ENCODE measurements at places on chromosomes 1 and 21.

GRCh38 chr1:86618358-86618757, 71.5 kb downstream of the CLCA4 start:
- no peak for ATAC-seq

DNA sequence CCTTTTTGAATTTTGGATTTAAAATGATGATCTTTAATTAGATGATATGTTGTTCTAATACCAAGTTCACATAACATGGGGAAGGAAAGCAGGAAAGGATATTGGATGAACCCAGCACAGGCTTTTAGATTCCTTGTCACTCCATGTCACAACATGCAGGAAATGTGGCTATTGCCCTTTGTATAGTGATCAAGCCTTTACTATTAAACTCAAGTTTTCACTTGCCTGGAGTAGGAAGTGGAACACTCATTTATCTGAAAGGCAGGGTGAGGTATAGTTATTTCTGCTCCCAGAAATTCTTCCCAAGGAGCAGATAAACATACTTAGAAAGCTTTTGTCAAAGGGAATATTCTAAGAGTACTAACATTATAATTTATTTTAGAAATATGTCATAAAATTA, 37.2 kb upstream of the BCAS2 start:
- no peak for ATAC-seq

- ATAC-seq = no peak
Measured at GRCh38 chr1:30822966-30823581, 65.5 kb upstream of the LAPTM5 start.

DNA sequence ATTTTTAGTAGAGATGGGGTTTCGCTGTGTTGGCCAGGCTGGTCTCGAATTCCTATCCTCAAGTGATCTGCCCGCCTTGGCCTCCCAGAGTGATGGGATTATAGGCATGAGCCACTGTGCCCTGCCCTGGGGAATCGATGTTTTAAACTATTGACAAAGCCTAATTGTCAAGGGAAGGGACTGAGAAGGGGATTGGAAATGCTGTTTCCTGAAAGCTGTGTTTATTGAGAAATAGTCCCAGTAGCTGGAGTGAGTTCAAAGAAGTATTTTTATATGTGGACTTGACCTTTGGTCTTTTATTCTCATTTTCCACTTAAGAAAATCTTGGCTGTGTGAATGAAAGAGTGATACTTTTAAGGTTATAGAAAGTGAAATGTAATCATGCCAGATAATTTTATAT, 47.5 kb downstream of the KIF1B start:
- ATAC-seq = no peak

GRCh38 chr1:167913895-167914496, at the start of gene ADCY10:
Gene ADCY10 (minus strand): TSS chr1:167914134. CDS start chr1:167905140, 8,994 bp downstream.
- no peak for ATAC-seq

GRCh38 chr1:25009671-25010262, 79.7 kb upstream of the RUNX3 start:
- peak; percentile 99 for ATAC-seq

GRCh38 chr1:3618531-3618880, 6.3 kb upstream of the TPRG1L start:
- ATAC-seq = peak; percentile 7
